ENCODE measurements at places on chromosomes 1 and 21.

DNA sequence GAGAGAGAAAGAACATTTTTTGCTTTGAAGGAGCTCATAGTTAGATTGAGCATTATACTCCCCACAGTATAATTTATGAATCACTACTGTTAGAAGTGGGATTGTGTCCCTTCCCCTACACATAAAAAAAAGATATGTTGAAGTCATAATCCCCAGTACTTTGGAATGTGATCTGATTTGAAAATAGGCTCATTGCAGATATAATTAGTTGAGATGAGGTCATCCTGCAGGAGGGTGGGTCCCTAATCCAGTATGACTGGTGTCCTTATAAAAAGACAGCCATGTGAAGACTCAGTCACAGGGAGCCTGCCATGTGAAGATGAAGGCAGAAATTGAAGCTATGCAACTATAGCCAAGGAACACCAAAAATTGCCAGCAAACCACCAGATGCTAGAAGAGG lies 76.4 kb downstream of the TGFB2 start:
- no peak for DNase-seq

- no peak for DNase-seq
These were observed 2.8 kb upstream of the FNDC5 start for GRCh38 chr1:32873484-32873883.

GRCh38 chr1:170495006-170495405 lies 37.0 kb upstream of the GORAB start:
- no peak for DNase-seq

- DNase-seq, result peak; percentile 9
These were observed 283.5 kb downstream of the S1PR1 start for GRCh38 chr1:101520302-101520701.

- no peak for DNase-seq
These were observed 19.7 kb downstream of the PPFIA4 start for GRCh38 chr1:203045821-203046594.

DNA sequence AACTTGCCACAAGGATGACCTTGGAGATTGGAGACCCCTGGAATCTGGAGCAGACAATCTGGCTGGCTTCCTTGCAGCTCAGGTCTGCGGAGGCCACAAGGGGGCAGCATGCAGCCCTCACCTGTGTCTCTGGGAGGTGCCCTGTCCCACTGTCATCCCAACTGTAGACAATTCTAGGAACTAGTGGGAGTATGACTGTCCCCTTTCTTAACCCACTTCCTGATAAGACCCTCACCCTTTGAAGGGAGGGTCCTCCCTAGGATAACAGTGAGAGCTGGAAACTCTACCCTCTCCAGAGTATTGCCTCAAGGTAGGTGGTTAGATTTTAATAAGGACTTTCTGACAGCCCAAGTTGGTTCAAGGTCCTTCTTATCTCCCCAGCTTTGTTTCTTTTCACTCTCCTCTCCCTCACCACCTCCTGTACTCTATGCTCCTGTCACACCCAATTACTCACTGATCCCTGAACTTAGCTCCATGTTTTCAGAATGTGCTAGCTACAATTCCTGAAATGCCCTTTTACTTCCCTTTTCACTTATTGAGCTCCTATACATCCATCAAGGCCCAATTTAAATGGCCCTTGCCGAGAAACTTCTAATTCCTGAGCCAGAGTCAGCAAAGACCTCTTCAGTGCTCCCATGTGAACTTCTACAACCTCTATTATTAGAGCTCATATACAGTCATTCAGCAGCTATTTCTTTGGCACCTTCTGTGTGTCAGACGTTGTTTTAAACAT lies 9.2 kb upstream of the KCNQ4 start:
- DNase-seq, result no peak

- peak; percentile 34 for DNase-seq
These were observed 17.0 kb downstream of the DHRS3 start for GRCh38 chr1:12600880-12601633.

- peak; percentile 87 for DNase-seq
These were observed 26.7 kb downstream of the MIER1 start for GRCh38 chr1:66951513-66951912.

- DNase-seq, result no peak
These were observed 28.3 kb downstream of the NUP133 start for GRCh38 chr1:229479660-229480399.

DNA sequence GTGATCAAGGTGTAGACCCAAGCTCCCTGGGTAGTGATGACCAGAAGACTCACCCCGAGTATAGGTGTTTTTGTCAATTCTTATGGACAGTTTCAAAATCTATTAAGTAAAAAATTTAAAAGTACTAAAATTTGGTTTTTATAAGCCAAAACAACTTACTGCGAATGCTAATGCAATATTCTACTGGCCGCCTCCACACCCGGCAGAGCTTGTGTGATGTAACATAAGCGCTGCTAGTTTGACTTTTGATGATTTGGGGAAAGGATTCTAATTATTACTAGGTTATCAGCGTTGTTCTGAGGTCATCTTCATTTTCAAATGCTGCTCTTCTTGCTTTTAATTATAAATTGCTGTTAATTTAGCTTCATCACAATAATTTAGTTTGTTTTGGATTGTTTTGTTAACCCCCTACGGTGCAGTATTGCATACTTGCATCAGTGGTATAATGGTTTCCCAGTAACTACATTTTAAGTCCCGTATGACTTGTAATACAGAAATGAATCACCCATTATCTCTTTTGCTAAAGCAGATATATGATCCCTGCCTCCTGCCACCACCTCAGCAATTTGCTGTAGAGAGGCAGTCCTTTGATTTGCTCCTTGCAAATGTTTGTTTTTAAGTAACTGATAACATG lies 178.0 kb downstream of the SDCCAG8 start:
- DNase-seq, result no peak

DNA sequence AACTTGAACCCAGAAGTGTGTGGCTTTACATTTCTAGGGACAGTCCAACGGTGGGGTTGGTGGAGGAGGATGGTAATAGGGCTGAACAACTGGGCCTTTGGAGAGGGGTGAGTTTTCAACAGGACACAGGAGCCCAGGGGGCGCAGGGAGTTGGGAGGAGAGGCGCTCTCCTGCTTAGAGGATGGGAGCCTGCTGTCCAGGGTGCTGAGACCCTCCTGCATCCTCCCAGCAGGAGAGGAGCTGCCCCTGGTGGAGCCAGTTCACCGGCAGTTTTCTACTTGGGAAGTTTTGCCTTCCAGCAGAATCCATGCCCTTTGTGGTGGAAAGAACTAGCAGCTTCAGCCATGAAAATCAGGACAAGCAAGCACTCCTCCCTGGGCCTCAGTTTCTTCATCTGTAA lies 8.6 kb downstream of the KCNC4 start:
- no peak for DNase-seq

DNA sequence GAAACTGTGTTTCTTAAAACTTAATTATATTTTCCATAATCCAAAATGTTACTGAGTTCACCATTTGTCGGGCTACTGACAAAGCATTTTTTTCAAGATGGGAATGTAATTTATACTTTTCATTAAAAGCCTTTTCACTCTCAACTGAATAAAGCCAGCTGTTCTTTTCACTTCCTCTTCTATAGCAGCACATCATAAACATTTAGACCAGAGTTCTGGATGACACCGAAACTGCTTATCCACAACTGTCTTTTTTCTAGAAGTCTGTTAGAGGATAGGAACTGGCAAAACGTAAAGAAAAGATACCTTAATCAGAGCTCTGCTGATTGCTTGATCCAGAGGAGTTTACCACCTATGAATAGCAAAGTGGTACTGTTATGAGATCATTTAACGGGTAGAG lies 594.7 kb downstream of the ADGRL2 start:
- no peak for DNase-seq

- DNase-seq, result no peak
These were observed 2.3 kb downstream of the ATAD3C start for GRCh38 chr1:1451696-1452364.

- no peak for DNase-seq
These were observed 9.5 kb downstream of the DSCAM start for GRCh38 chr21:40837456-40837855.

GRCh38 chr1:93324486-93325464 lies 20.9 kb upstream of the DR1 start:
- DNase-seq, result peak; percentile 73

DNA sequence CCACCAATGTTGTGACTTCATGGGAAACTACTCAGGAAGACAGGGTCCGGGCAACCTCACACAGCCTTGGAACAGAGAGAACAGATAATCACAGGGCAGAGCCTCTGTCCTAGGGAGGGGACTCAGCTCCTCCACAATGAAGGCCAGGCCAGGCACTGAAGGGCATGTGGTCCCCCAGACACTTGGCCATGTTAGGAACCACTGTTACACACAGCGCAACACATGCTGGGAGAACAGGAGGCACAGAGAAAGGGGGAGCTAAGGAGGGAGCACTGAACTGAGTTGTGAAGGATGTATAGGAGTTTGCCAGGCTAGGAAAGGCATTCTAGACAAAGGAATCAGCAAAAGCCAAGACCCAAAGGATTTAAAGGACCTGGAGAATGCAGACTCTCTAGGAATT lies 127.6 kb downstream of the DMRTB1 start:
- no peak for DNase-seq

DNA sequence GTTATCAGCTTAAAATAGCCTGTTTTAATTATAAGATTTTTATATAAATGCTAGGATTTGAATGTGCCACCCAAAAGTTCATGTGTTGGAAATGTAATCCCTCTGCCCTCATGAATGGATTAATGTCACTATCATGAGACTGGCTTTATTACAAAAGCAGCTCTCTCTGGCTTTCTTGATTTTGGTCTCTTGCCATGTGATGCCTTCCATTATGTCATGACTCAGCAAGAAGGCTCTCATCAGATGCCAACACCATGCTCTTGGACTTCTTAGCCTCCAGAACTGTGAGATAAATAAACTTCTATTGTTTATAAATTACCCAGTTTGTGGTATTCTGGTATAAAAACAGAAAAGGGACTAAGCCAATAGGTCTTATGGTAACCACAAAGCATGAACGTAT lies 6.9 kb upstream of the PRSS38 start:
- DNase-seq, result no peak

GRCh38 chr1:71018791-71019190 lies 28.8 kb downstream of the PTGER3 start:
- no peak for DNase-seq

DNA sequence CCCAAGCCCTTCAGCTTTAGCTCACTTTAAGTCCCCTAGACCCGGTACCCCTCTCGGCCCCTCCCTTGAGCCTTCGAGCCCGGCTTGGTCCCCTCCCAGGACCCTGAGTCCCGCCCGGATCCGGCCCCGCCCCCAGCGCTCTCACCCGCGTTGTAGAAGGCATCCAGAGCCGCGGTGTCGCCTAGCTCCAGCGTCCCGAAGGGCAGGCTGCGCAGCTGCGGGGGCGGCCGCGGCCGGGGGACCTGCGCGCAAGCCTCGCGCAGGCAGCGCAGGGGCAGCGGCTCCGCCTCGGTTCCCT lies 699 bp downstream of the MAP3K6 start:
- DNase-seq, result peak; percentile 42

- DNase-seq, result no peak
These were observed 195.9 kb upstream of the GALNT2 start for GRCh38 chr1:229871078-229871676.

DNA sequence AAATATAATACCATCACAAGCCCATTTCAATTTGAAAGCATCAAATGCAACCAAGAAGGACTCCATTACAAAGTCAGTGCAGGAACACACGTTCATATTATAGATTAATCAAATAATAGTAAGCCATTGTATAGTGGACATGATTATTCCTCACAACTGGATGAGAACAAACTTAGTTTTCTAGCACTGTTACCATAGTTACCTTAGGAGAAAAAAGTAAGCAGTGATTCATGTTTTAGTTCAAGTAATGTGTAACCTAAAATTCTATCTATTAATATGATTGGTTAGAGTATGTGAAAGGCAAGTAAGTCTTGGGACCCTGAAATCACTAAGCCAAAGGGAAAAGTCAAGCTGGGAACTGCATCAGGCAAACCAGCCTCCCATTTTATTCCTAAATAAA lies 15.2 kb downstream of the SSX2IP start:
- DNase-seq, result no peak

- peak; percentile 70 for DNase-seq
These were observed 31.6 kb upstream of the DNAJC6 start for GRCh38 chr1:65277605-65278347.

- no peak for DNase-seq
These were observed 8.4 kb upstream of the XKR8 start for GRCh38 chr1:27951396-27951795.

DNA sequence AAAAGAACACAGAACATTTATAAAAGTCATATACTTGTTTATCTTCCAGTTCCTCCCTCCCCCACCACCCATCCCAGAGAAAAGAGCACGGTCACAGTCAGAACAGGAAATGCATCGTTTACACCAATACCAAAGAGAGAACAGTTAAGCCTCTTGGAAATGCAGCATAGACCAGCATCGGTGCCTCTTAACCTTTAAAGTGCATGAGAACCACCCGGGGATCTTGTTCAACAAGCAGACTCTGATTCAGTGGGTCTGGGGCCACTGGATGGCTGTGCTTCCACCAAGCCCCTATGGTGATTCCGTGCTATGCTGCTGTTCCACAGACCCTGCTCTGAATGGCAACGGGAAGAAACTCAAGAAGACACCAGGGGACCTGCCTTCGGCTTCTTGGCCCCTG lies 19.2 kb downstream of the FAM89A start:
- DNase-seq, result no peak

GRCh38 chr1:155471026-155471425 lies 91.6 kb downstream of the ASH1L start:
- no peak for DNase-seq

DNA sequence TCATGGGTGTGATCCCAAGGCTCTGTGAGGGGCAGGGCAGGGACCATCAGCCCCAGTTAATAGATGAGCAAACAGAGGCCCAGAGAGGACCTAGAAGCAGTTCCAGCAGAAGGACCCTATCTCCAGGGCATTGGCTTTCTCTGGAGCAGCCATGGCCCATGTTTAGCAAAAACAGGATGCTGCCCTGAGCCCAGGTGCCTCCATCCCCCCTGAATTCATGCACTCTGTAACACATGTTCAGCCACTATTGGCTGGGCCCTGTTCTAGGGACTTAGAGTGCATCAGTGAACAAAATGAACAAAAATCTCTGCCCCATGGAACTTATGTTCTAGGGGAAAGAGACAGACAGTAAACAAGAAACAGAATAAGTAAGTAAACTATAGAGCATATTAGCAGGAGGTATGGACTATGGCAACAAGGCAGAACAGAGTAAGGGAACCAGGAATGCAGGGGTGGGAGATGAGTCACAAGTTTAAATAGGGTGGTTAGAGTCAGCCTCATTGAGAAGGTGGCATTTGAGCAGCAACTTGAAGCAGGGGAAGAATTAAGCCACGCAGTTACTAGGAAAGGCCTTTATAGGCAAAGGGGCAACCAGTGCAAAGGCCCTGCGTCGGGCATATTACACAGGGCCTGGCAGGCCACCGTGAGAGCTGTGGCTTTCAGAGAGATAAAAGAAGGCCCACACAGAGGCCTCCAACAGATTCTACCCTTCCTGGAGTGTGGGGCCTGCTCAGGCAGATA lies 185.9 kb upstream of the EDN2 start:
- DNase-seq, result peak; percentile 53

GRCh38 chr1:5721634-5722215 lies 270.5 kb downstream of the NPHP4 start:
- no peak for DNase-seq

DNA sequence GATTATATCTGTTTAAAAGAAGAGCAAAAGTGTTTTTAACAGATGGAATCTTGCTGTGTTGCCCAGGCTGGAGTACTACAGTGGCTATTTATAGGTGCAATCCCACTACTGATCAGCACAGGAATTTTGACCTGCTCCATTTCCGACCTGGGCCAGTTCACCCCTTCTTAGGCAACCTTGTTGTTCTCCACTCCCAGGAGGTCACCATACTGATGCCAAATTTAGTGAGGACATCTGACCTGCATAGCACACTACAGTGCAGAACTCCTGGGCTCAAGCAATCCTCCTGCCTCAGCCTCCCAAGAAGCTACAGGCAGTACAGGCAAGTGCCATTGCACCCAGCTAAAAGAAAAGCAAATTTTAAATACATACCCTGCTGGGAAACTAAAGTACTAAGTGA lies 11.3 kb upstream of the NUP210L start:
- no peak for DNase-seq
